ENCODE measurements at places on chromosomes 5 and 9.
A peak's percentile ranks its signal among the peaks of the same experiment; 100 is the strongest.

DNA sequence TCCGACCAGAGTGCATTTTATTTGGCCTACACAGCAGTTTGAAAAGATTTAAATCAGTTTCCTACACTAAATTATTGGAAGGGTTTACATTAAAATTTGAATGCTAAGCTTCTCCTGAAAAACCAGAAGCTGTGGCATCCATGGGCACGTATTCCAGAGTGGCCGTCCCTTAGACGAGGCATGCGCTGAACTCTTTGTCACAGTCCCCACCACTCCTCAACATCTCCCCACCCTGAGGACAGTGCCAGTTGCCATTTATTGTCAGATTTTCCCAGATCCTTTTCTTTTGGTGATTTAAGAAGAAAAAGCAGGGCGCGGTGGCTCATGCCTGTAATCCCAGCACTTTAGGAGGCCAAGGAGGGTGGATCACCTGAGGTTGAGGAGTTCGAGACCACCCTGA is 39.9 kb upstream of the UNC5A start:
- peak; percentile 11 for DNase-seq

- no peak for DNase-seq
These were observed 8.9 kb downstream of the IRF1 start for GRCh38 chr5:132481596-132482211.

DNA sequence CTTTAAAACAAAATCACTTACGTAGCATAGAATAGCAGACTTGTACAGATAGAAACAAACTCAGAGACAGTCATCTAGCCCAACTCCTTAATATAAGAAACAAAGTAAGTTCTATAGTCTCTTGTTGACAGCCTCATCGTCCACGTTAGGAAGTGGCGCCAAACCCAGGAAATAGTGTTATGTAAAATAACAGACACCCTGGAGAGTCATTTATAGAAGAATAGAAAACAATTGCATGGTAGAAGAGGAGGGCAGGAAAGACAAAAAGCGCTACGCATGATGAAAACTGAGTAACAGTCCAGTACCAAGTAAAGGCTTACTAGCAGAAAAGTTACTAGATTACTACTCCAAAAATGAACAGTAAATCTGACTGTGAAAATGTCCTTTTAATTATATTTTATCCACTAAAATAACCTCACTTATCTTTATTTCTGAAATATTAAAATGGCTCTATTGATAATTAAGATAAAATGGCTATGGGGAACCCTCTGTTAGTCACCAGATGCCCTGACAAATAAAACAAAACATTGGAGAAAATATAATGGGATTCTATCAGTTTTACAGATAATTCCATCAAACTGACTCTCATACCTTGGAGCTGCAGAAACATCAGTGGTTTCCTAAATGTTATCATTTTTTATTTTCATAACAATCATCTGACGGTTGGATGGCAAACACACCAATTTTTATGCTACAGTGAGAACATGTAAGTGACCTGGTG is 434.0 kb upstream of the C9orf72 start:
- DNase-seq: no peak

DNA sequence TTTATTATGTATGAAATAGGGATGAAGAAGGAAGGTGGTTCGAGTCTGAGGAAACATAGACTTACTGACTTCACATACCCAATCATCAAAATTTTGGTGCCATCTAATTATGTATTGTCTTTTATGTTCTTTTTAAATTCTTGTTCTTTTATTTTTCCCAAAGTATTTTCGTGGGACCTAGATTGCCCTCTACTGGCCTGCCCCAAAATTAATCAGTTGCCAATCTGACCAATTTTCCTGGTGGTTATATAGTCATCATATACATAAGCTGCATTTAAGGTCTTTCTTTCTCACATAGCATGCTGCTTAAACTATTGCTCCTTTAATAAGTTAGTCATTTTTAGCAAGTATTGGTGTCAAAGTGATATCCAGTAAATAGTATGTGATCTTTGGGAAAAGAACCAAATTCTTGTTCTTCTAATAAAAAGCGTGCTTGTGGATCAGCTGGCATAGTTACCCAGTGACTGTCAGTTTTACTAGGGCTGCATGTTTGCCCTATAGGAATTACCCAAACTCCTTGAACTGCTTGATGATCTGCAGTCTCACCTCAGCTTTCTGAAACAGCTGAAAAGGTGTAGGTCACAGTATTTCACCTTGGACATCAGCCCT is 223.5 kb downstream of the SH3GL2 start:
- no peak for DNase-seq

DNA sequence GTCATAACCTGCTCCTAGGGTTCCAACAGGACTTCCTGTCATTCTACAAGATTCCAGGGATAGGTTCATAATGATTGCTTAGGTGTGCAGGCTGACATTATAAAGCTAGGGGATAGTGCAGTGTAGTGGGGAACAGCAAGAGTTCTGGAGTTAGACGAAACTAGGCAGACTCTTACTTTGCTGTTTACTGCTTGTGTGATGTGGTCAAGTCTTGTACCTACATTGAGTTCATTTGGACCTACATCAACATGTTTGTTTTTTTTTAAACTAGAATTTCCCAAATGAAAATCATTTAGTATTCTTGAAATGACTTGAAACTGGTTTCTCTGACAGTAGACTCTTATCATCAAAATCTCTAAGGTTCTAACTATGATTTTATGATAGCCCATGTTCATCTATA is 21.2 kb upstream of the CCNH start:
- no peak for DNase-seq

DNA sequence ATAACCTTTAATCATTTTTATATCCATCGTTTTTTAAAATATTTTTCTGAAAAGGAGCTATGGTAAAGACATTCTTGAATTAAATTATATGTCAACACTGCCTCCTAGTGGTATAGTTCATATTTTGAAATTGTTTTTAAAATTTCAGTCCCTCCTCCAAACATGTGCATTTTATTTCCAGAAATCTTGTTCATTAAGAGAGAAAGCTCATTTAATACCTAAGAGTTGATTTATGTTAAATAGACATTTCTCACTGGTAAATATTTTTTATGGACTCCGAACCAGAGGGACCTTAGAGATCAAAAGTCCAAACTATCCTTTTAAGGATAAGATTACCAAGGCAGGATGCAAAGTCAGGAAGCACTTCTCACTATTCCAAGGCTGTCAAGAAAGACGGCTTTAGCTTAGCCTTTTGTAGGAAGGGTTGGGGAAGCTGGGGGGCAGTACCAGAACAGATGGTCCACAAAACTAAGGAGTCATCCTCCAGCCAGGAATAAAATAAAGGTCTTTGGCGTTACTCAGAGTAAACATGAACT is 21.6 kb downstream of the BHMT start:
- DNase-seq: no peak

GRCh38 chr5:156274453-156274852 is 52.5 kb upstream of the SGCD start:
- no peak for DNase-seq

GRCh38 chr9:125946397-125946796 is 199.2 kb downstream of the PBX3 start:
- DNase-seq: no peak

DNA sequence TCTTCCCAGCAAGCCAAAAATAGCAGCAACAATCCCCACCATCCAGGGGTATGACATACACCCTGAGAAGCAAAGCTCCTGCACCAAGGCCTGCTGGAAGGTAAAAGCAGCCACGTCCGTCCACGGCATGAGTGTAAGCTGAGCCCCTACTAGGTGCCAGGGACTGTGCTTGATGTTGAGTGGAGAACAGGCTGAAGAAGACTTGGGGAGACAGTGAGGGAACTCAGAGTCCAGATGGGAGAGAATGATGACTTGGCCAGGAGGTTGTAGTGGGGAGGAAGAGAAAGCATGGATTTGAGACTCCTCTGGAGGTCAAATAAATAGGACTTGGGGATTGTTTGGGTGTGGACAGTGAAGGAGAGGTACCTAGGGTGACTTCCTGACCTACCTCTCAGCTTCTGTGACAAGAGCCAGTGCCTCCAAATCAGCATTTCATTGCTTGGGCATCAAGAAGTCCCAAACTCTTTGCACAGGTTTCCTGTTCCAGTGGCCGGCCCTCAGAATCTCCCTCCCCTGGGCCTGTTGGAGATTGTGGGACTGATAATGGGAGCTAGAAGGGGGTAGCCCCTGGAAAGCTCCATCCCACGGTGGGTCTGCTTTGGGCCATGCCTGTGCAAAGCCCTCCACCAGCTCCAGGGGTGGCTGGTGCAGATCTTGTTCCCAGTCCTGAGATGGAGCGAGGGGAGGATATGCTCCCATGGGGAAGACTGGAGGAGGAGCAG is 58.3 kb upstream of the ADAMTS2 start:
- DNase-seq: no peak

DNA sequence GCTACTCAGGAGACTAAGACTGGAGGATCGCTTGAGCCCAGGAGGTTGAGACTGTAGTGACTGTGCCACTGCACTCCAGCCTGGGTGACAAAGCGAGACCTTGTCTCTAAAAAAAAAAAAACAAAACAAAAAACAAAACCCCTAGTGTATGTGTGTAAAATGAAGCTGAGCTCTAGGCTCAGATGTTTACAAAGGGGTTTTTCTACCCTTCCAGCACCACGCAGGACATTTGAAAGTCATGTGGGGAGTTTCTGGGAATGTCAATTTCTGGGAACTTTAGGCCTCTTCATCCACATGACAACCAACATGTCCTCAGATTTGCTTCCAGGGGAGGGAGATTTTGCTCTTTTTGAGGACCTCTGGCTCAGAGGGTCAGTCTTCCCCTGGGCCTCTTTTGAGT is 42.4 kb upstream of the AIF1L start:
- DNase-seq: no peak

- no peak for DNase-seq
These were observed 6.5 kb downstream of the CYSTM1 start for GRCh38 chr5:140181525-140181924.

- DNase-seq: no peak
These were observed 335.3 kb upstream of the ADAMTS16 start for GRCh38 chr5:4804691-4805360.

DNA sequence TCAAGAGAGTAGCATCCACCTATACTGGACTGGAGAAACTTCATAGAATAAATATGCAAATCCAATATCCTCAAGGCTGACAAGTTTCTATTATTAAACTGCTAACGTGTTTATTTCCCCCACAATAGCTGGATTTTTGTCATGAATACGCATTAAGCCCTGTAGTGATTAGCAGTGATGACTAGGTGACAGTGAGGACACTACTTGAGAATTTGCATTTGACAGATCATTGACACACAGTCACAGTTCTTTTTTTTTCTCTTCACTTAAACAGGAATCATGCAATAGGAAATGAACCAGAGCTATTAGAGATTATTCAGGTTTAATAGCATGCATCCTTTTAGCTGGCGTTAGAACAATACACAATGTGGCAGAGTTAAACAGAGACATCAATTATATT is 35.3 kb downstream of the MPDZ start:
- DNase-seq: no peak

GRCh38 chr5:172276214-172276613 is 7.3 kb downstream of the UBTD2 start:
- DNase-seq: no peak

DNA sequence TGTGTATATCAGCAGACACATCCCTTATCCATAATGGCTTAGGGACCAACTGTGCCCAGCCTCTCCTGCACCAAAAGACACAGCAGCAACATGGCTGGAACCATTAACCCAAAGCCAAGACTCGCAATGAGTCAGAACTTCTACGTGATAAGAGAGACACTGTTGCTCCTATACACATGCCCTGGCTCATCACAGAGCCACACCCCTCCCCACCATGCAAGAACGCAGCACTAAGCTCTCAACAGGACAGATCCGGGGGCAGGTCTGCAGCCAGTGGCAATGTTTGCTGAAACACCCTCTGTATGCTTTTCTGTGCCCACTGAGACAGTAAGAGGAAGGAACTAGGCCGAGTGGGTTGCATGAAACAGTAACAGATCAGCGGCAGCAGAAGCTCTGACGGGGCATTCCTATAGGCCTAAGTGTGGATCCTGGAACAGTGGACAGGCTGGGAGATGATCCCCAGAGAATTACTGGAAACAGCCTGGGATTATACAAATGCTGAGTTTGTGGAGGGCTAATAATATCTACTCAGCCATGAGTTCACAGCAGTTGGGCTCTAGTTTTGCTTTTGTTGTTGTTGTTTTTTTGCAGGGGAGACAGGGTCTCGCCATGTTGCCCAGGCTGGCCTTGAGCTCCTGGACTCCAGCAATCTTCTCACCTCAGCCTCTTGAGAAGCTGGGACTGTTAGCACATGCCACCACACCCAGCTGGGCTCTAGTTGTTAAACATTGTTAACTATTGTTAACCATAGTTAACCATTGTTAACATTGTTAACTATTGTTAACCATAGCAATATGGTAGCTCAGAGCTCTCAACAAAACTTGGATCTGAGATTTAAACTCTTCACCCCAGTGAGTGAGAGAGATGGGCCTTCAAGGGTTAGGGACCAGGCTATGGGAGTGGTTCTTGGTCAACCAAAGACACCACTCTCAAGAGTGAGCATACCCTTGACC is 41.0 kb downstream of the B4GALT1 start:
- DNase-seq: no peak

DNA sequence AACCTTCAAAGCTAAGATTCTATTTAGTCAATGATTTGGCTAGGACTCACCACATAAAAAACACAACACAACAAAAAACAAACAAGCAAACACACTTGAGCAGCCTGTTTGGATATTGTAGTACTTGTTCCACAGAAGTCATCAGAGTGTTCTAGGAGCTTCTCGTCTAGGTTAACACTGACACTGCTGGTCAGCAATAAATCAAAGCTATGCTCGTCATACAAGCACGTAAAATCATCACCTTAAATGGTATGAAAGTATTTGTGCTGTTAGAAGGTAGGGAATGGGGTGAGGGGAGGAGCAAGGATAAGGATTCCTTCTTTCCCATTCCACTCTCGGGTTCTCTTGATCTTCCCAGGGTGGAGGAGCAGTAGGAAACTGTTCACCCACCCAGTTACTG is 88.0 kb downstream of the ARL15 start:
- no peak for DNase-seq

GRCh38 chr9:22446950-22447617 is 460 bp downstream of the DMRTA1 start:
- DNase-seq: peak; percentile 58

DNA sequence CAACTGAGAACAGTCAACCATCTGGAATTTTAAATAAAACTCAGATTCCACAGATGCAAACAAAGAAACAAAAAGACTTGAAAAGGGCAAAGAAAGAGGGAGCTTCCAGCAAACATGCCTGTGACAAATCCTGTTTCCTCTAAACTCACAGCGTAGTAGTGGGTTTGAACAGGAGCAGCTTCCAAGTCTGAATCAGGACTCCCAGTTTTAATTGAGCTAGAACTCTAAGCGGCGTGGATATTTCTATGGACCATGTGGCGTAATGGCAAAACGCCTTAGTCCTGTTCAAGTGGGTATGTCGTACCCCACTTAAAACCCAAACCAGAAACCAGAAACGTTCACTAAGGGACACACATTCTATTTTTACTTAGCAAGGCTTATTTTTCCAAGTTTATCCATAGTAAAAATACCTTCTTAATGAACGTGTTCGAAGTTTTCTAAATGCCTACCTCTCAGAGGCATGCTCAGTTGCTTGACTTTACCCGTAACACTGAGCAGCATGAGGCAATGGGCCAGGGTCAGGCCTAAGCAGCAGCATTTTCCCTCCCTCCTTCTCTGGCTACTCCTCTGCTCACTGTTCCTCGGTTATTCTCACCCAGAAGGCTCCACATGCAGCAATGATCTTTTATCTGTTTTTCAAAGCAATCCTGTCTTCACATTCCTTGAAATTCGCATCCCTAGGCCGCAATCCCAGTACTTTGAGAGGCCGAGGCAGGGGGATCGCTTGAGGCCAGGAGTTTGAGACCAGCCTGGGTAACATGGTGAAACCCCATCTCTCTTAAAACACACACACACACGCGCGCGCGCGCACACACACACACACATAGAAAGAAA is 77.9 kb downstream of the FNBP1 start:
- peak; percentile 21 for DNase-seq

All from stimulated activated CD8-positive, alpha-beta memory T cell treated with anti-CD3 and anti-CD28 coated beads, Interleukin-4, amount 100 ng/mL, for 48 hours (primary cell).